ENCODE measurements at places on chromosomes 4 and X.
A peak's percentile ranks its signal among the peaks of the same experiment; 100 is the strongest.

DNA sequence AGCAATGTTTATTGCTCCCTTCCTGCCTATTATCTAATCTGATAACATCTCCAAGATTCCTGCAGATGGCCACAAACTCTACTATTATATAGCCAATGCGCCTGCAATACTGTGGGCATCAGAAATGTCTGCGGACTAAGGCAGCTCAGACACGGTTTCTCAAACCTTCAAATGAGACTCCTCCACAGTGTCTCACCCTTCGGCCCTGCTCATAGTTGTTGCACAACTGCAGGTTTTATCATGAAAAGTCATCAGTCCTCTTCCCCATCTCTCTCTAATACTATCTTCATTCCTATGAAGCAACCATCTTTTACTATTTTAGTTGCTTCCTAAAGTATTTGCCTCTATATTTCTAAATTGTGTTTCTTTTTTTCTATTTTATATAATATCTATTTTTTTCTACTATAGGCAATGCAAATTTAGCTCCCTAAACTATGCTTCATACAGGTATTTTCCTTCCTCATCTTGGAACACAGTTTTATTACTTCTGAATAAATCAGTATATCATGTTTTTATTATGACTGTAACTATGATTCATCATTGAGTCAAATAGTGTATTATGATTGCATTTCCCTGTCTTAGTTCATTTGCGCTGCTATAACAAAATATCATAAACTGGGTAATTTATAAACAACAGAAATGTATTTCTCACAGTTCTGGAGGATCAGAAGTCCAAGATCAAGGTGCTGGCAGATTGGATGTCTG lies 129.7 kb upstream of the EDNRA start:
- DNase-seq = peak; percentile 39

GRCh38 chrX:10152086-10152485 lies 4.7 kb upstream of the CLCN4 start:
- no peak for DNase-seq

GRCh38 chr4:128876200-128876599 lies 66.7 kb downstream of the JADE1 start:
- no peak for DNase-seq

DNA sequence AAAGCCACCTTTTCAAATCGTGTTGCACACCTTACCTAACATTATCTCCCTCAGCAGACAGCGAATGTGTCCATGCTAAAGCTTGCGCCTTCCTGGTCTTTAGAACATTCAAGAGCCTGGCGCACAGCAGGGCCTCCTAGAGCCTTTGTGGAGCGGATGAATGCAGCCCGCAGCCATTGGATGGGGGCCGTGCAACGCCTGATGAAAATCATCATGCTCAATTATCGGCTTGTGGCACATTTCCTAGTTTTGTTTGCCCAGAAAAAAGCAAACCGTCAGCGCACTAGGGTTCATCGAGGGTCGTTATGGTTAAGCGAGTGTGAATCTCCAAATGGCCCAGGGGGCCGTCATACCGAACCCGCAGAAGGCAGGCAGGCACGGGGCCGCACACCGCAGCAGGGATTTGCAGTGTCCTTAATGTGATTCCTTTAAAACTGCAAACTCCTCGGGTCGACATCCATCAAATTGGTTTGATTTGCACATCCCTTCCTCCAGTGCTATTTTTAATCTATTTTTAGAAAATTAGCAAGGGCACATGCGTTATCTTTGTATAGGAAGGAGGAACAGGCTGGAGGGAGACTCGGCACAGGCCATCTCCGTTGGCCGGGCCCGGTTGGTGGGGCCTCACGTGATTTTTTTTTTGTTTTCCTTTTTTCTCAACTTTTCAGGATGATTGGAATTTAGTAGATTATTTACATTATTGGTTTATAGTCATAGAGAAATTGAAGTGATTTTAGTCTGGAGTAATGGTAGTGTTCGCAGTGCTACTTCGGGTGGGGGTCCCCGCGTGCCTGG lies 53.1 kb downstream of the ABLIM2 start:
- no peak for DNase-seq

GRCh38 chrX:109485470-109486340 lies 3.8 kb upstream of the GUCY2F start:
- peak; percentile 62 for DNase-seq

GRCh38 chrX:24480400-24480865 lies 15.3 kb downstream of the PDK3 start:
- no peak for DNase-seq

- no peak for DNase-seq
These were observed 3.3 kb upstream of the LIN54 start for GRCh38 chr4:83013902-83014301.

DNA sequence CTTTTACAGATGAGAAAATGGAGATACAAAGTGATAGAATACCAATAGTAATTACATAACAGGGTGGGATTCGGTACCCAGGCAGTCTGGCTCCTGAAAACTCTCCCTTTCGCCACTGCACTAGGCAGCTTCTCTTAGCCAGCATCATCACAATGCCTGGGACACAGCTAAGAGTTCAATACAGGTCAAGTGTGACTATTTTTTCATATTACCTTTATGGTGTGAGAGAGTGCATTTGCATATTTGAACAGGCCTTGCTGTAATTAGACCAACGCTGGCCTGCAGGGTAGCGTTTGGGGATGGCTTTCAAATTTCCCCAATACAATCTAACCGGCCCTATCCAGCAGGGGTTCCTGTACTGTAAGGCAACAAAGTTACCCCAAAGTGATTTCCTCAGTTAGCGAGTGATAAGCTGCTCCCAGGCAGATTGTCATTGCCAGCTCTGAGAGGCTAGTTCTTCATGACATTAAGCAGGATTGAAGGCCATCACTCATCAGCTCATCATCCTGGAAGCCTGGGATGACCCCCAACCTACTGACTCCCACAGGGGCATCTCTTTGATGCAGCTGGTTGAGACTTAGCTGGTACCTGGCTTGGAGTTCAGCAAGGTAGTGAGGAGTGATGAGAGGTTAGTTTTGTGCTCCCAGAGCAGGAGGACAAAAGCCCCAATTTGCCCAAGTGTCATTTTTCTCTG lies 836.8 kb upstream of the LCORL start:
- DNase-seq = no peak

DNA sequence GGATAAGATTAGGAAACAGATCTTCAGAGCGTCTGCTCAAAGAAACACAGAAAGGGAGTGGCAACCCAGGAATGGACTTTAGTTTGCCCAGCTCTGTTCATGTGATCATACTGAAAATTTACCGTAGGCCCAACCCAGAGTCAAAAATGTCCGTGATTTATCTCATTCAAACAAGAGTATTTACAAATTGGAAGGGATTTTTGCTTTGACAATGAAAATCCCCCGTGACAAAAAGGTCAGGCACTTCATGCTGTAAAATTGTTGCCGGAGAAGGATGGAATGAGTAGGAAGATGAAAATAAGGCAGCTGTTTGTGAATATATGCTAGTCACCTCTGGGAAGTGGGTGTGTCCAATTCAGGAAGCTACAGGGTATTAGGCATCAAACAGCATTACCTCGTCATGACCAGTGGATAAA lies 1.2 kb downstream of the SULT1B1 start:
- DNase-seq = no peak

DNA sequence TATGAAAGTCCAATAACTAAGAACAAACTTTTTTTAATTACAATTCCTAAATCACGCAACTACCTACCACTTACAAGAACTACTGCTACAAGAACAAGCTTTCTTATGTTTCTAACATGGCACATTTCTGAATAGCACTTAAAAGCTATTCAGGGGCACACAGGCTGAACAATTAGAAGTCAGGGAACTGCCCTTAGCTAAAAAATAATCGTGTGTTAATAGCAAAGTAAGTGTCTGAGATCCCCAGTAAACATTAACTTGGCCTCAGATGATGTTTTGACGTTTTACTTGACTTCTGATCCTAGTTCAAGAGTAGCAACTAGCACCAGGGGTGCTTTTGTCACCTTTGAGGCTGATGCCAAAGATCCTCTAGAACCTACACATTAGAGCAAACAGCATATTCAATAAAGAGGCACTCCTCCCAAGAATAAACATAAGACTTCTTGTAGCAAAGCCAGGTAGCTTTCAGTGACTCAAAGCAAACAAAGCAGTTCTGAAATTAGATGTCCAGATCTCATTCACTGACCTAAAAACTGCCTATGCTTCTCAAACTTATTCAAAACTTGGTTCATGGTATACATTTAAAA lies 16.2 kb downstream of the SPOCK3 start:
- DNase-seq = no peak

DNA sequence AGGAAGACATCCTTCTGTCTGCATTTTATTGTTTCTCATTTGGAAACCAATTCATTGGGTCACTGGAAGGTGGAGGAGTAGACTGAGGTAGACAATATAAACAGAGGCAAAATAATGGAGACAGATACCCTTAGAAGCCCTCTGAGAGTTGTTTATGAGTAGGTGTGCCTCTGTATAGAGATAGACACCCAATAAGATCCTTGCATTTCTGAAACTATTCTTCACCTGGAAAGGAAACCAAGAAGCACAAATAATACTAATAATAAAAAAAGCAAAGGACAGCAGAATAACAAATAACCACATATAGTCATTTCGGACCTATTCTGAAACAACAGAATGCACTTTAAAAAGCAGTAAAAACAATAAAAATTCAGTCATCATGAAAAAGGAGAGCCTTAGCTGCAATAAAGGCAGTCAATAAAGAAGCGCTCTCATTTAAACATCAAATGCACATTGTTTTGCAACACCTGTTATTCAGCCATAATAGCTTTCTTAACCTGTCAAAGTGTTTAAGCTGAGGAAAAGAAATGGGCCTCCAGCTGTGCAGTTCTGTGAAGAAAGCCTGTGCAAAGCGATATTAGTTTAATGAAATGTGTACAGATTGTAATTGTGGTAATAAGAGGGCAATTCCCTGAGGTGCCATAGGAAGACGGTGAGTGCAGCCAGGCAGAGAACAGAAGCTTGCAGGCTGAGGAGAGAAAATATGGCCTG lies 904.2 kb downstream of the STPG2 start:
- no peak for DNase-seq

GRCh38 chrX:46298821-46299220 lies 246.4 kb downstream of the ZNF674 start:
- DNase-seq = peak; percentile 77

- DNase-seq = peak; percentile 86
These were observed 6.8 kb upstream of the RRAGB start for GRCh38 chrX:55710701-55711100.

GRCh38 chr4:120718979-120719566 lies 203.5 kb downstream of the PRDM5 start:
- peak; percentile 69 for DNase-seq

GRCh38 chr4:111864066-111864465 lies 281.2 kb upstream of the FAM241A start:
- no peak for DNase-seq

DNA sequence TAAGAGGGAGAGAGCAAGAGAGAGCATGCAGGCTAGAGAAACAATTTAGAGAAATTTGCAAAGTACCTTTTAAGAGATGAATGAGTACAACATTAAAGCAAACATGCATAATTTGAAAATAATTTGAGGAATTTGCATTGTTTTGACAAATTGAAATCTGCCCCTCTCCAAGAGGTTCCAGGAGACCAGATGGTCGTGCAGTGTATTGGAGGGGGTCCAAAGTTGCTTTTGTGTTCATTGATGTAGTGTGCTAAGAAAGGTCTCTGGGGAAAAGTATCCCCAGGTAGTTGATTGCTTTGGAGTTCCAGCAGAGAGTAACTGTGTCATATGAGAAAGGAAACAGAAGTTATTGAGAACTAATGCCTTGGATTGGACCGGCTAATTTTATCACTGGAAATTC lies 635.0 kb upstream of the TENM3 start:
- no peak for DNase-seq

GRCh38 chr4:83331956-83332355 lies 2.7 kb downstream of the HPSE start:
- no peak for DNase-seq

GRCh38 chr4:119118397-119118796 lies 17.2 kb upstream of the MYOZ2 start:
- no peak for DNase-seq

- DNase-seq = no peak
These were observed 471.3 kb upstream of the TECRL start for GRCh38 chr4:64880557-64880956.

DNA sequence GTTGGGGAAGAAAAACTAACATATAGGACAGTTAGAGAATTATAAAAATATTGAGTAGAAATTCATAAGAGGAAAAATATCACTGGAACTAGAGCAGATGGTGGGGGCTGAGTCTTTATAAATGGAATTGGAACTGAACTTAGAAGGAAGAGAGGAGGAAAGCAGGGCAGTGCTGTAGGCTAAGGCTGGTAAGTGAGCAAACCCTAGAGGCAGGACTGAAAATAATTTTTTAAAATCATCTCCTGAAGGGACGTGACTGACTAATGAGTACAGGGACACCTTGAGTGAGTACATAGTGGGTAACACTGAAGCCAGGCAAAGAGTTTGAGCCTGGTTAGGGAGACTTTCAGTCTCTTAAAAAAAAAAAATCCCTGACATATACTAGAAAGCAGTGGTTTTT lies 63.3 kb downstream of the GALNT7 start:
- peak; percentile 26 for DNase-seq

DNA sequence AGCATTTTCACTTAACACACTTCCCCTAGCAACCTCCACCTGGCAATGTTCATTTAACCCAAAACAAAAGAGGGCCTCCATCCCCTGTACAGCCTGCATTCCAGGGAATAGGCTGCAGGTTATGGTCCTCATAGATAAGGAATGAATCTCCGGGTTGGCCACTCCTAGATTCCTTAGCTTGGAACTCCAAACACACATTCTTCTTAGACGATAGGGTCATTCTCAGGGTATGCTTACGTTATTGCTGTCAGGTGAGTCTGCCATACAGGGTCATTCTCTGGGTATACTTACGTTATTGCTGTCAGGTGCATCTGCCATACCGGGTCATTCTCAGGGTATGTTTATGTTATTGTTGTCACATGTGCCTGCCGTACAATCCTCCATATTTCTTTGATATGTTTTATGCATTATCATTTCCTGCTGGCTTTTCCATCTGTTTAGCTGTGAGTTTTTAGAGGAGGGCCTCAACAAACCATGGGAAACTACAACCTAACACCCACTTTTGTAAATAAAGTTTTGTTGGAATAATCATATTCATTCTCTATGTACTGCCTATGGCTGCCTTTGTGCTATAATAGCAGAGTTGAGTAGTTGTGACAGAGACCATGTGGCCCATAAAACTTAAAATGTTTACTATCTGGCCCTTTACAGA lies 8.2 kb upstream of the AFF1 start:
- DNase-seq = peak; percentile 35

DNA sequence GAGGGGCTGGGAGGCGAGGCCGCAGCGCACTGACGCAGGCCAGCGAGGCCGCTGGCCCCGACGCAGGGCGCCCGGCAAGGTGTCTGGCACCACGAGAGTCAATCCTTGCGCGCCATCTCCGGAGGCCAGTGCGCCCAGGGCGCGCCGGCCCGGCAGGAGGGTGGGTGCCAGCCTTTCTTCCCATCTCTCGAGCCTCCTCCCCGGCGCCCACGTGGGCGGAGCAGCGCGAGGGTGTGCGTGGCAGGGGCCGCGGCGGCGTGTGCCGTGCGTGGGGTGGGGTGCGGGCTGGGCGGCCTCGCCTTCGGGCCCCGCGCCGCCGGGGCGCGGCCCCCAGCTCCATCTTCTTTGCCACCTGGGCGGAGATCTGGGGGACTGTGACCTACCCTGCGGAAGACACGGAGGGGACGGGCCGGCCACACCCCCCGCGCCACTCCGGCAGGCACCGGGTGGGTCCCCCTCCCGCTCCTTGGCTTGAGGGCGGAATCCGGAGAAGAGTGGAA lies 877 bp downstream of the JAKMIP1 start:
- no peak for DNase-seq

All from EH (cell line).